GM12878 (cell line): ENCODE measurements at places on chromosomes 5 and 9. TPM values are rescaled to one million over a fixed set of nuclear protein-coding genes. Genes with fewer than 3 reads are reported as not detected.

DNA sequence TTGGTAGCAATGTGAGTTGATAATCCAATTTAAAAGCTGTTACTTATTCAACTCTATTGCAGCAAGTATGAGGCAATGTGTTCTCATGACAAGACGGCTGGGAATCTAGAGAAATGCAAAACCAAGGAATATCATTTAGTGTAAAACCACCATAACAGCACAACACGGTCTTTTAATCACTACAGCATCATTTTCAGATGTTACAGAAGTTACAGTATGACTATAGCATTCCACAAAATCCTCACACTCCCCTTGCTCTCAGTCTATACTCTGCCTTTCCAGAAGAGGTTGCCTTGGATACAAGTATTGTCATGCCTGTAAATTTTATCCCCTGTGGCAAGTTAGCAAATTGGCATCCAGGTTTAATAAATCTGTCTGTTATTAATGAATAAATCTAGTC lies 28.6 kb upstream of the TAS2R1 start:
- DNase-seq: no peak

- DNase-seq: no peak
These were observed 2.1 kb upstream of the TRAF1 start for GRCh38 chr9:120928483-120929228.

GRCh38 chr9:35107297-35108290 lies 4.7 kb upstream of the STOML2 start:
- DNase-seq: no peak

GRCh38 chr9:69143291-69143690 lies 30.8 kb upstream of the TJP2 start:
- no peak for DNase-seq

DNA sequence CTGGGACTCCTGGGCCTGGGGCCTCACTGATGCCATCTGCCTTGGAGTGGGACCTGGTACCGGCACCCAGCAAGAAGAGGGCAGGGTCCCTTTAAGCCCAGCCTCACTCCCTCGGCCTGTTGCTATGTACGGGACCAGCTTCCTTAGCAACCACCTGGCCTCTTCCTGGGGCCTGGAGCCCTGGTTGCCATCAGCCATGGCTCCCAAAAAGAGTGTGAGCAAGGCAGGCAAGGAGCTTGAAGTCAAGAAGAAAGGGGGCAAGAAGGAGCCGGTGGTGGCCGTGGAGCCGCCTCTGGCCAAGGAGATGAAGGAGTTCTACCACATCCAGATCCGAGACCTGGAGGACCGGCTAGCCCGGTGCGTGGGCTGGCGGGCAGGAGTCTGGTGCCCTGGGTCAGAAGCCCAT lies at the start of gene CFAP157:
CFAP157 (plus strand) TSS at position 153 of the 406 bp plus-strand sequence; CDS start at position 197, 44 bp downstream.
- DNase-seq: no peak

DNA sequence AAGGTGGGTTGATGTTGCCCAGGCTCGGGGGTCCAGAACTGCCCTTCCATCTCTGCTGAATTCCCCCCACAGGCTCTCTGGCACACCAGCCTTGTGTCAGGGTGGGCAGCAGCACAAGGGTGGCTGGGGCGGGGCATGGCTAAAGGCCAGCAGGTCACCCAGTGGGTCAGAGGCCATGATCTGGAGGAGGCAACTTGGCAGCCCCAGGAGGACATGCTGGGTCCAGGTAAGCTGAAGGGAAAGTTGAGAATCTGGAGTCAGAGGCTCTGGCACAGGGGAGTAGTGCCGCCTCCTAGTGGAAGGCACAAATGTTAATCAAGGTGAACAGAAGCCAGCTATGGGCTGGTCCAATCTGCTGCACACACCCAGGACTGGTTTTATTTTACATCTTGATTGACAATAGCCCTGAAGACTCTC lies 6.2 kb downstream of the TMEM8B start:
- no peak for DNase-seq

- no peak for DNase-seq
These were observed 157.8 kb downstream of the SLCO4C1 start for GRCh38 chr5:102138243-102138653.

GRCh38 chr9:138103849-138104206 lies 226.2 kb downstream of the CACNA1B start:
- no peak for DNase-seq

The FAM81B gene
- not detected in 2 replicates for total RNA-seq

The IDNK gene
- total RNA-seq: 7.0 and 7.7 TPM in 2 replicates

The TLN1 gene
- 305 and 308 TPM in 2 replicates for total RNA-seq

The PCDHB13 gene
- 0.05 TPM in 1 of 2 replicates, not detected in the other for total RNA-seq

The SLC34A3 gene
- not detected in 2 replicates for total RNA-seq

The ZNF300 gene
- 0.08 and 0.13 TPM in 2 replicates for total RNA-seq
